ENCODE measurements at places on chromosomes 12 and 14.

DNA sequence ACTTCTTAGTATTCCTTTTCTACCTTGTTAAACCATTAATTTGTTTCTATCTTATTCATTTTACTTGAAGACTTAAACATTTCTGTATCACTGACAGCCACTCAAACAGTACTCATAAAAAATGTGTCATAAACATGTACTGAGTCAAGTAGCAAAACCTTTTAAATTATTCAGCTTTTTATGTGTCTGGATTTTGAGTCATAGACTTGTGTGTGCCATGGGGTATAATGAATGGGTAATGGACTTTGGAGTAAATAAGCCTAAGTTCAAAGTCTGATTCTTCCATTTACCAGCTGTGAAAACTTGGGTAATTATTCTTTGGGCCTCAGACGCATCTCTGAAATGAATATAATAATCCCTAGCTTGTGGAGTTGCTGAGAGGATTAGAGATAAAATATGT is 199.0 kb downstream of the RAD51B start:
- no peak for DNase-seq

GRCh38 chr14:73324533-73324932 is 87.2 kb downstream of the PAPLN start:
- no peak for DNase-seq

- no peak for DNase-seq
Measured at GRCh38 chr12:76186131-76186906, 101.8 kb upstream of the NAP1L1 start.

DNA sequence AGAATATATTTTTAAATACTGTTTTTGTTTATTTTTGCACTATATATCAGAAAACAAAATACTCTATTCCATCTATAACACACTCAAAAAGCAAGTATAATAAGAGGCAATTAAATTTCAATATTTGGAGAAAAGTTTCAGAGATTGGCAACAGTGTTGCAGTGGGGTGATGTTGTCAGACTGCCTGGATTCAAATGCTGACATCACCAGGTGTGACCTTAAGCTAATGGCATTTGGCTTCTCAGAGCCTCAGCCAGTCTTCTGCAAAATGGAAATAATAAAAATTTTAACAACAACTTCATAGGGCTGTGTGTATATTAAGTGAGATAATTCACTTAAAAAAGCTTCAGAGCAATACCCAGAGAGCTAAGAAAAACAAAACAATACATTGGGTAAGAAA is 74.7 kb downstream of the TMTC1 start:
- DNase-seq, result no peak

GRCh38 chr12:31714406-31715271 is 14.2 kb downstream of the AMN1 start:
- no peak for DNase-seq

DNA sequence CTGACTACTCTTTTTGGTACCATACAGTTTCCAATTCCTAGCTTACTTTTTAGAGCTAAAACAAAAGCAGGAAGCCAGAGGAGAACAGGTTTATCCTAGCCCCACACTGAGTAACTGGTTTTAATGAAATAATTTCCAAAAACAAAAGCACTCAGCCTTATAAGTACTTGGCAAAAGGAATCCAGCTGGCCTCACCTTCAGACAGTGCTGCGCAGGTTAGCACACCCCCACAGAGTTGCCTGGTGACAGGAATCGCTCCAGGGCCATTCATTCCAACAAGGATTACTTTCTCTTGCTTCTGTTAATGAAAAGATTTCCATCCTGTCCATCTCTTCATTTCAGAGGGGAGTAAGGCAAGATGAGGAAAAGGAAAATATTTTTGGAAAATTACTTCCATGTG is 84.6 kb downstream of the SCFD1 start:
- DNase-seq, result no peak

GRCh38 chr14:39267608-39268005 is 33.9 kb downstream of the MIA2 start:
- DNase-seq, result no peak

DNA sequence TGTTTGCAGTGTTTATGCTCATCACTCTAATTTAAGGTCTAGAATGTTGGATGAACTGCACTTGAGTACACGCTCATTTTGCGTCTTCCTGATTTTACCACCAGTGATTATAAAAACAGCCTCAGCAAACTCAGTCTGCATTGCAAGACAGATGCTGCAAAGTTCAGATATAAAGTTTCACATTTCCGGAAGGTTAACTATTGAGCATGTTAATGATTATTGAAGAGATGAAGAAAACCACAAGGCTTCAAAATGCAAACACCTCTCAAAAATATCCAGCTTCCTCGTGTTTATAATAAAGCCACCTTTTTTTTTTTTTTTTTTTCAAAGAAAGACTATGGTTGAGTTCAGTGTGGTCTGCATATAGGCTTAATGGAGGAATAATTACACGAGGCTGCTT is 92.1 kb upstream of the BMP4 start:
- DNase-seq, result no peak

- DNase-seq, result no peak
Measured at GRCh38 chr12:19234171-19234704, 104.7 kb downstream of the PLEKHA5 start.

GRCh38 chr12:59580050-59580449 is 15.8 kb upstream of the SLC16A7 start:
- no peak for DNase-seq

DNA sequence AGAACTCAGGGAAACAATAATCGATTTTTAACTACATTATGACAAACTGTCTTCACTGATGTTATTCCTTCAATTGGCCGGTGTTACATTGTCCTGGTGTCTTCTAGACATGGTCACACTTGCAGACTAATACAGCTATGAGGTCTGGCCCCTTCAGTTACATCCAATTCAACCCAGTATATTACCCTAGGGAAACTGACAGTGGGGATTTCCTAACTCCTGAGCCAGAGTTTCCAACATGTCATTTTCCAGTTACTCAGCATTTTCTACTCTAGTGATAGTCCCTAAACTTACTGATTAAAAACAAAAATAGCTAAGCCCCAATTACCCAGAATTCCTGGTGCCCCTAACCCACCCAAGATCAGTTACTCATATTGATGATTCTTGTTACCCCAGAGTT is 21.1 kb downstream of the IFNG start:
- DNase-seq, result no peak

- no peak for DNase-seq
Measured at GRCh38 chr12:105417732-105418131, 87.2 kb downstream of the C12orf75 start.

DNA sequence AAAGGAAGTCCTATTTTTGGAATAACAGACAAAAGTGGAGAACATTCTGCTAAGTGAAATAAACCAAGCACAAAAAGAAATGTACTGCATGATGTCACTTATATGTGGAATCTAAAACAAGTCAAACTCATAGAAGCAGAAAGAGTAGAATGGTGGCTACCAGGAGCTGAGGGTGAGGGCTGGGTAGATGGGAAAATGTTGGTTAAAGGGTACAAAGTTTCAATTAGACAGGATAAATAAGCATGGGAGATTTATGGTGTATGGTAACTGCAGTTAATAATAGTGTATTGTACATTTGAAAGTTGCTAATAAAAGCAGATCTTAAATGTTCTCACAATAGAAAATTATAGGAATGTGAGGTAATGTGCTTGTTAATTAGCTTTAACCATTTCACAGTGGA is 12.8 kb downstream of the LUM start:
- no peak for DNase-seq

DNA sequence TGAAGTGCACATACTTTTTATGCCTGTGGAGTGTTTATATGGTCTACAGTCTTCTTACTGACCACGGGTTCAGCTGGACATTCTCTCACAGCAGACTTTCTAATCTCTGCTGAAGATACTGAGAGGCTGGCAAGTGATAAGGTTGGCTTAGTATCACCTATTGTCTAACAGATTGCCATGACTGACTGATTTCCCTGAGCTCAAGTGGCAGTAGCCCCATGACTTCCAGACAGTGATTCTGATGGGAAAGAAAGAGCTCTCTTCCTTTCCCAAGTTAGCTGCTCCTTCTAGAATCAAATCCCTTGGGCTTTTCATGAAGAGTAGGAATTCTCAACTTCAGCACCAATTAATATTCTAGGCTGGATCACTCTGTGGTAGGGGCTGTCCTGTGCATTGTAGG is 141.4 kb downstream of the ANO4 start:
- no peak for DNase-seq

DNA sequence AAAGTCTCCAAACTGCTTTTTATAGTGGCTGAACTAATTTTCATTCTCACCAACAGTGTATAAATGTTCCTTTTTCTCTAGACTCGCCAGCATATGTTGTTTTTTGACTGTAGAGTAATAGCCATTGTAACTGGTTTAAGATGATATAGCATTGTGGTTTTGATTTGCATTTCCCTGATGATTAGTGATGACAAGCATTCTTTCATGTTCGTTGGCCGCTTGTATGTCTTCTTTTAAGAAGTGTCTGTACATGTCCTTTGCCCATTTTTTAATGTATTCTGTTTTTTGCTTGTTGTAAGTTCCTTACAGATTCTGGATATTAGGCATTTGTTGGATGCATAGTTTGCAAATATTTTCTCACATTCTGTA is 404.9 kb downstream of the FLRT2 start:
- DNase-seq, result no peak

DNA sequence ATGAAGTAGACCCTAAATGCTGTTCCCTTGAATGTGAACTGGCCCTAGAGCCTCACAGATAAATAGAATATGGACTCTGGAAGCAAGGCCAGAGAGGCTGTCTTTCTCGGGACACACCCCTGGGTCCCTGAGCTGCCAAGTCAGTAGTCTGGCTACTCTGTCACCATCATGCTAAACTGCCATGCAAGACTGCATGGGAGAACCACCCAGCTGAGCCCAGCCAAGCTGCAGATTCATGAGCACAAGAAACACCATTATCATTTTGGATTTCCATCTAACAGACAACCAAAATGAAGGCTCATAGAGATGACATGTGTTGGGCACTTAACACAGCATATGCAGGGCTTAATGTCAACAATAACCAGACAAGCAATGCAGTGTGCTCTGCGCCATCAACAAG is 53.3 kb downstream of the CHGA start:
- no peak for DNase-seq

DNA sequence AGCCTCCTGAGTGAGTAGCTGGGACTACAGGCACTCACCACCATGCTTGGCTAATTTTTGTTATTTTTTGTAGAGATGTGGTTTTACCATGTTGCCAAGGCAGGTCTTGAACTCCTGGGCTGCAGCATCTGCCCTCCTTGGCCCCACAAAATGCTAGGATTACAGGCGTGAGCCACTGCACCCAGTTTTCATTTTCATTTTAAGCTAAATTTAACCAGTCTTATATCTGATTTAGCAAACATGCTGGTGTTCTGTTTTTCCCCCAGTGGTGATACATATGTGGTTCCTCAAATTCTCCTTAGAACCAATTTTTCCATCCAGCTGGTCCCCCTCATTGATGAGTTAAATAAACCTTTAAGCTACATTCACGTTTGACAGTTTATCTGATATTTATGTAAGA is 43.8 kb upstream of the BICD1 start:
- no peak for DNase-seq

GRCh38 chr14:23245282-23245681 is 7.5 kb downstream of the RNF212B start:
- no peak for DNase-seq

- no peak for DNase-seq
Measured at GRCh38 chr12:95764848-95765247, 25.7 kb downstream of the NTN4 start.

GRCh38 chr14:80491131-80491530 is 279.8 kb upstream of the DIO2 start:
- no peak for DNase-seq

DNA sequence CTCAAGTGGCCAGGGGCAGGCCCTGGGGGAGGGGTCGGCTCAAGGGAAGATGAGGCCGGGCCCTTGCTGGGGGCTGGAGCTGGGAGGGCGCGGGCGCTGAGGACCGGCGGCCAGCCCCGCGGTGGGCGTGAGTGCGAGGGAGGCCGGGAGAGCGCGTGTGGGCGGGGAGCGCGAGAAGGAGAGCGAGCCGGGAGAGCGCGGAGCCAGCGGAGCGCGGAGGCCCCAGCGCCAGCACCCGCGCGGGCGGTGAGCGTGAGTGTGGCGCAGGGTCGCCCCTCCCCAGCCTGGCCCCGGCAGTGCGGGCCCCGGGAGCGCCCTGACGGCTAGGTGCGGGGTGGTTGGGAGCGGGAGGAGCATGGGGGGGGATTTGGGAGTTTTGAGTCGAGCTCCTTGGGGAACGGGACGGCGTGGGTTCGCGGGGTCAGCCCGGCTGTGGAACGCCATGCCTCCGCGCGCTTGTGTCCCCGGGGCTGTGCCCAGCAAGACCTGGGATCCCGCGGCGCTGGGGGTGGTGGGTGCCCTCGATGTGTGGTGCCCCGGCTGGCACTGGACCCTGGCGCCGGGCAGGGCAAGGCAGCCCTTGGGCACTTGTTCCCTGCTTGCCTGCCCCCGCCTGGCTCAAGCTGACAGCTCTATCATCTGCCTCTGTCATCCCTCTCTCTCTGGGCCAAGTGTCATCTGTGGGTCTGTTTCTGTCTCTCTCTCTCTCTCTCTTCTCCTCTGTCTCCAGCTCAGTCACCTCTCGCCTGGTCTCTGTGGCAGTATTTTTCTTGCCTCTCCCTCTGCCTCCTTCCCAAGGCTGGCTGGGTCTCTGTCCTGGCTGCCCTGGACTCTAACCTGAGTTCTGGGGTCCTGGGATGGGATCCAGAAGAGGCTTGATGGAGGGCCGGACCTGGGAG is at the start of gene LBHD2:
LBHD2 (plus strand) TSS at position 190 of the 899 bp plus-strand sequence. CDS start 1,803 bp downstream, outside the sequence.
- no peak for DNase-seq

DNA sequence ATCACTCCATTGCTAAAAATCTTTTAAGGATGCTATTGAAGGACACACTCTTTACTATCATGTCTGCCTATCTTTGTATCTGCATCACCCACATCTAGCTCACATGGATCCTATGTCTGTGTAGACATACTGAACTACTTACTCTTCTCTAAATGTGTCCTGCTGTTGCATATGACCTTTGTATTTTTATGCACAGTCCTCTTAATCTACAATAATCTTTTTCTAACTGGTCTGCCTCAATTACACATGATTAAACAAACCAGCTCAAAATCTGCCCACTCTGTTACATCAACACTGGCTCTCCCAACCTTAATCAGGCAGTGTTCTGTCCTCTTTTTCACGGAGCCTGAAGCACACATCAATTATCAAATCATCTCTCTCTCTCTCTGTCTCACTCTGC is 316.3 kb upstream of the MGAT4C start:
- no peak for DNase-seq

- DNase-seq, result no peak
Measured at GRCh38 chr12:120480211-120480610, 10.7 kb upstream of the SRSF9 start.

DNA sequence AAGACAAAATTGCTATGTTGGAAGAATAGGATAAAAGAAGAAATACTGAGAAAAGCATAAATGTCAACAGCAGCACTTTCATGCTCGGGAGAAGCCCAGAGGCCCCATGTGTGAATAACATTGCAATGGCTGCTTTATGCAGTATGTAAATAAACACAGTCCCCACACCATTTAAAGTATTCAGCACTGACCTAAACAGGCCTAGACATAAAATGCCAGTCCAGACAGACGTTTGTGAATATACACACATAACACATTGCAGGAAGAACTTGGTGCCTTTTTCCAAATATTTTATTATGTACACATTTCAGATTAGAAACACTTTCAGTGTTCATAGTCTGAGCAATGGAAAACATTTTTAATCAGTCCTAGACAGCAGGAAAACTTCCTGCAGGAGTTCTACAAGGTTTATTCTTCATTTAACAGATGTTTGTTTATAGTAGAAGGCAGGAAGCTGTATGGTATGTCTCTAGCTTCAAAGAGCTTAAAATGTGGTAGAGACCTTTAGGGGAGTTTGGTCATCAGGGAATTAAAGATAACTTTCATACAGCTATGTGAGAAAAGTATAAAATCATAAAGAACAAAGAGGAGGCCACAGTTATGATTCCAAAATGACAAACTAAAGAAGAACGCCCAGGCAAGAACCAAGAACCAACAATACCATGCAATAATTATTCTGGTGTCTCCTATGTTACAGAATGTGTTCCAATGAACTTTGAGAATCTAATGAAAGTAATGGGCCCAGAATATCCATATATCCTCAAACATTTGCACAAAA is 30.6 kb upstream of the SLC38A2 start:
- DNase-seq, result no peak
